Nasal cavity respiratory epithelium epithelial cell of viscerocranial mucosa (primary cell): ENCODE measurements at places on chromosomes 2 and 18. TPM values are rescaled to one million over a fixed set of nuclear protein-coding genes. Genes with fewer than 3 reads are reported as not detected.

The SERPINB11 gene
- under 0.01 and 0.93 TPM in 2 replicates for total RNA-seq

The CHMP3 gene
- total RNA-seq, result 67.3 and 166 TPM in 2 replicates

The TUBA4B gene
- total RNA-seq, result not detected in 2 replicates

The CHRNG gene
- total RNA-seq, result not detected in 2 replicates

The SMYD1 gene
- total RNA-seq, result not detected in 2 replicates

The ZBTB7C gene
- 0.34 and 7.0 TPM in 2 replicates for total RNA-seq

The CD207 gene
- total RNA-seq, result not detected in 2 replicates

The VIT gene
- total RNA-seq, result not detected in 2 replicates

The MAP4K3 gene
- total RNA-seq, result 25.6 and 36.2 TPM in 2 replicates

The PER2 gene
- 11.3 and 20.5 TPM in 2 replicates for total RNA-seq

The LCT gene
- 0.07 TPM in 1 of 2 replicates, not detected in the other for total RNA-seq

The DSG4 gene
- under 0.01 TPM in 1 of 2 replicates, not detected in the other for total RNA-seq

The ANKRD39 gene
- total RNA-seq, result 4.8 TPM in 2 replicates

The TRABD2A gene
- 1.00 and 1.4 TPM in 2 replicates for total RNA-seq

The RAX gene
- total RNA-seq, result not detected in 2 replicates

The REG3A gene
- not detected in 2 replicates for total RNA-seq

The CPLX4 gene
- not detected in 2 replicates for total RNA-seq

The TAF4B gene
- total RNA-seq, result 6.8 and 11.6 TPM in 2 replicates

The VAMP8 gene
- 38.3 and 42.2 TPM in 2 replicates for total RNA-seq

The CCDC178 gene
- 0.34 and 0.43 TPM in 2 replicates for total RNA-seq

The FBXO36 gene
- 1.9 and 5.1 TPM in 2 replicates for total RNA-seq

The SIX2 gene
- total RNA-seq, result 3.4 and 11.6 TPM in 2 replicates

The MC5R gene
- total RNA-seq, result not detected in 2 replicates

The LGALSL gene
- total RNA-seq, result 17.7 and 36.9 TPM in 2 replicates

The METTL4 gene
- total RNA-seq, result 10.3 and 16.2 TPM in 2 replicates

The GKN1 gene
- not detected in 2 replicates for total RNA-seq

The NEUROD1 gene
- not detected in 2 replicates for total RNA-seq

The FEV gene
- not detected in 2 replicates for total RNA-seq

The M1AP gene
- total RNA-seq, result 2.1 and 2.8 TPM in 2 replicates

The ZDBF2 gene
- total RNA-seq, result 9.9 and 12.7 TPM in 2 replicates

The RAD51AP2 gene
- total RNA-seq, result 0.34 and 0.57 TPM in 2 replicates

The ACKR3 gene
- 3.8 and 37.9 TPM in 2 replicates for total RNA-seq
